ENCODE measurements at places on chromosomes 3 and 15.

DNA sequence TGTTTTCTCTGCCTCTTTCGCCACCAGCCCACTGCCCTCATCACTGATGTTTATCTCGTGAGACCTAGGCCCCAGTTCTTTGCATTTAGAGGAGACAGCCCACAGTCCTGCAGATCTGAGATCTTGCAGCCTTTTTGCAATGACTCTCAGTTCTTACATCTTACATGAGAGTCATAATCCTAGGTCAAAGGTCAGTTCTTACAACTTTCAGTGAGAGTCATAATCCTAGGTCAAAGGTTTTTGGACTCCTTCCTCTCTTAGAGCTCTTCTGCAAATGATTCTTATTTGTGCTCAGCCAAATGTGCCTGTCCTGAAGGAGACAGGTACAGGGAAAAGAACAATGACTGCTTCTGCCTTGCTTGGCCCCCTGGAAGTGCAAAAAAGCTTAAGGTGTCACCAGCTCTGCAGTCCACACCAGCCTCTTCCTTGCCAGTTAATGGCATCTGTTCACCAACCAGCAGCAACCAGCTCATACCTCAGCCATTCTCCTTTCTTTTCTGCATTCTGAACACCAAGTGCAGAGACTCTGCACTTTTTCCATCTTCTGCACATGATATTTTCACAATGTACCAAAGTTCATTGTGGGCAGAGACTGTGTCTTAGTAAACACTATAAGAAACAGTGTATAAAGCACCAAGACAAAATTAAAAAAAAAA lies 67.1 kb downstream of the ABHD5 start:
- DNase-seq = no peak

GRCh38 chr15:84827246-84827645 lies 10.1 kb downstream of the ALPK3 start:
- no peak for DNase-seq

- no peak for DNase-seq
Measured at GRCh38 chr3:101185341-101185740, 135.0 kb downstream of the IMPG2 start.

DNA sequence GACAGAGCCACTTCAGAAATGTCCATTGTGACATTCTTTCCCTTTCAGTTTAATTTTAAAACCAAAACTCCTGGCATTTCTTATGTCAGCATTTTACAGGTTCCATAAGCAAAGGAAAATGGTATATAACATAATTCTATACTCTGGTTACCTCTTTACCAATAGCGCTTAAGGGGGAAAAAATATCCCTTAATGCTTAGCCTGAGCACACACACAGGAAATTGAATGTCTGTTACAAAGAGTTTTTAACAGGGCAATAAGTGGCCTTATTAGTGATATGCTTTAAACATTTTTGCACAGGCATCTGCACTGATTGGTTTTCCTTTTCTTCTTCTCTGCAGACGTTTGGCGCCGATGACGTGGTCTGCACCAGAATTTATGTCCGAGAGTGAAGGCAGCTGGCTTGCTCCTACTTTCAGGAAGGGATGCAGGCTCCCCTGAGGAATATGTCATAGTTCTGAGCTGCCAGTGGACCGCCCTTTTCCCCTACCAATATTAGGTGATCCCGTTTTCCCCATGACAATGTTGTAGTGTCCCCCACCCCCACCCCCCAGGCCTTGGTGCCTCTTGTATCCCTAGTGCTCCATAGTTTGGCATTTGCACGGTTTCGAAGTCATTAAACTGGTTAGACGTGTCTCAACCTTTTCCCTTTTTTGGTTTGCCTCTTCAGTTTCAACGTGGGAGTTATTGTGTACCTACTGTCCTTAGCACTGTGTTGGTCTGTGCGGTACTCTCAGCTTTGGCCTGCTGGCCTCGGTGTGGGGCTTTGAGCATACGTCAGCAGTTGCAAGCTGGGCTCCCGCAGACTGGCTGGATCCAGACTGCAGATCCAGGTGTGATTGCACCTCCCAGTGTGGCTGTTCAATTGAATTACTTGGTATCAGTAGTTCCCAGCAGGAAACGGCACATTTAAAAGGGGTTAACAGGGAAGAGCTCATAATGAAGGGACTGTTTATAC lies 7.7 kb downstream of the CRABP1 start:
- DNase-seq = no peak

DNA sequence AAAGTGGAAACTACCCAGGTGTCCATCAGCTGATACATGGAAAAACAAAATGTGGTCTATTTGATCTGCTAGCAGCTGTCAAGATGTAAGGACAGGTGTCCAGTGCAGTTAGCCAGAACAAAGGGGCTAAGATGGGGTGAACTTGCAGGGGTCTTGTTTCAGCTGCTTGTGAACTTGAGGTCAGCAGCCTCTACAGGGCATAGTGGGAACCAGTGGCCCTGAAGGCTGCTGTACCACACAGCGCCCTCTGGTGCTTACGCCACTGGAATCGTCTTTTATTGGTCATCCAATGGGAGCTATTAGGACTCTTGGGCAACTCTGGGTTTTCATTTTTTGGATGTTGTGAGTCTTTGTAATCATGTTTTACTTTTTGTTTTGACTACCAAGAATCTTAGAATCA lies 62.2 kb upstream of the CTSH start:
- DNase-seq = peak; percentile 76

DNA sequence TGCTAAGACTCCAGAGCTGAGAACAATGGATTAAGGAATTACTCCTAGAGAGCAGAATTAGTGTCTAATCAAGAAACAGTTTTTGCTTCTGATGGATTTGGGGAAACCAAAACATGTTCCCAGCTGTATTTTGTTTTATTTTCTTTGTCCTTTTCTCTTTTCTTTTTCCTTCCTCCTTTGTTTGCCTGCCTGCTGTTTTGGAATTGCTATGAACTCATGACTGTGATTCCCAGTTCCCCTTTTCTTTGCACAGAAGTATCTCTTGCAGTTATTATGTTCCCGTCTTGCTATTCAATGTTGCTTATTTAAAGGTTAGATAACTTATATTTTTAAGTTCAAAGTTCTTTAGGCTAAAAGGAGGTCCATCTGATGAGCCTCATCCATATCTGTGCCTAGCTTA lies 77.0 kb upstream of the GBE1 start:
- peak; percentile 3 for DNase-seq

GRCh38 chr15:100131321-100132224 lies 210.2 kb downstream of the ADAMTS17 start:
- no peak for DNase-seq

DNA sequence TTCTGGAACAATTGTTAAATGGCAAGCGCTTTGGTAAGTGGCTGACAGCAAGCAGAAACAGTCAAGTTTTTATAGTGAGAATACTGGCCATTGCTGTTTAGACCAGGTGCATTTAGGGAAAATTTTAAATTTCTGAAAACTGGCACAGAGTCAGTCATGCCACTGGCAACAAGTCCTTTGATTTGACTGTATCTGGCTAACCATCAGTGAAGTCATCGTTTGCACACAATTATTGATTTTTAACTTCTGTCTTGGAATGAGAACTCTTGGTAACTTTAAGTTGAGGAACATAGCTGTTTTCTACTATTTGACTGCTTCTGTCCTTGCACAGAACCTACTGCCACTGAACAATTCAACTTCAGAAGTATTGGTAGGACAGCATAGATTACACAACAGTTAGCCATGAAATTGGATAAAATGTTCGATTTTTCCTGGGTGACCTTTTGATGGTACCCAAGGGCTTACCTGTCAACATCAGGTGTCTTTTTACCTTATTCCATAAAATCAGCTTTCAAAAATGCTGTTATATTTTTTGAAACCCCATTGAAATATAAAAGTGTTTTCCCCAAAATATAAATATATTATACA lies 225.0 kb downstream of the PDZRN3 start:
- DNase-seq = no peak

- DNase-seq = no peak
Measured at GRCh38 chr3:101646726-101647125, 30.2 kb downstream of the ZBTB11 start.

DNA sequence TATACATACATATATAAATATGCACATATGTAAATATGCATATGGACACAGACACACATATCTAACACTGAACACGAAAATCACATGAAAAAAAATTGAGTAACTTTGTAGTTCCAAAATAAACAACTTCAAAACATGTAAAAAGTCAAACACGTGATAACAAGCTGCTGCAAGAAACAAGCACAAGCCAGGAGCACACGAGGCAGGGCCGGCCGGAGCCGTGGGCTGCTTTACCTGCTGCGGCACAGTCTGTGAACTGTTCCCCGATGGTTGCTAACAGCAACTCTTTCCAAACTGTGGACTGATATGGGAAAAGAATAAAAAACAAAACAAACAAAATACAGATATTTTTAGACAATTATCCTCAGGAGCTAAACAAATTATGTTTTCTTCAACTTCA lies 31.6 kb downstream of the EIF4E3 start:
- no peak for DNase-seq
